Cardiac ventricle fibroblast (primary cell): ENCODE measurements at places on chromosomes 4 and X. TPM values are rescaled to one million over a fixed set of nuclear protein-coding genes. Genes with fewer than 3 reads are reported as not detected.

The PAK3 gene
- 0.12 and 0.15 TPM in 2 replicates for total RNA-seq

The PABPC5 gene
- total RNA-seq = 3.0 and 3.2 TPM in 2 replicates

The QDPR gene
- total RNA-seq = 15.3 and 18.0 TPM in 2 replicates

The XG gene
- total RNA-seq = 0.73 and 3.2 TPM in 2 replicates

The F8 gene
- total RNA-seq = 12.7 and 15.0 TPM in 2 replicates

The CTAG1B gene
- not detected in 2 replicates for total RNA-seq

The EGF gene
- not detected in 2 replicates for total RNA-seq
